ENCODE measurements at places on chromosomes 11 and 22.

- no peak for DNase-seq
Observed at GRCh38 chr11:2518111-2518982, 73.5 kb downstream of the KCNQ1 start.

DNA sequence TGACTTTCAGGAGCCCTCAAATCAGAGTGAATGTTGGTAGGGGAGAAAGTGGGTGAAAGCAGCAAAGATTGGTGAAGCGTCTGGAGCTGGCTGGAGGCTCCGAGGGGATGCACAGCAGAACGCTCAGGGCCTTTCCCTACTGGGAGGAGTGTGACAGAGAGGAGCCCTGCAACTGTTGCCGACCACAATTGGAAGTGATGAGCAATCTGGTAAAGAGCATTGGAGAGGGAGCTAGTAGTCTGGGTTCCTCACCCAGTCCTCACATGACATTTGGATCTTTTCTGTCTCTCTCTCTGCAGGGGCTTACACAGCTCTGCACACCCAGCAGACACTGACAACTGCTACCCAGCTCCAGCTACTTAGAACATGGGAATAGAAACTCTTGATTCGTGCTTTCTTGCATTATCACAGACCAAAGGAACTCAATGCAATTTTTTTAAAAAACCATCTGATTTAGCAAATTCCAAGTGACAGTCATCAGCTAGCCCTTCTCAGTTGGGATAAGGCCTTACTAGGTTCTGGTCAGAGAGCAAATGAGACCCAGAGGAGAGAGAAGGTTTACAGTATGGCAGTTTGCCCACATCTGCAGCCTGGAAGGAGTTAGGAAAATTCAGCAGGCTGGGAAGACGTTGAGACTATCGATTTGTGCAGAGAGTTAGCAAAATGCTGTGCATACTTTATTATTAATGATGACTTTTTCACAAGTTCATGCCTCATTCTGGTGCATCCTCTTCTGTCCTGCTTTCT is 278.0 kb upstream of the PLET1 start:
- no peak for DNase-seq

DNA sequence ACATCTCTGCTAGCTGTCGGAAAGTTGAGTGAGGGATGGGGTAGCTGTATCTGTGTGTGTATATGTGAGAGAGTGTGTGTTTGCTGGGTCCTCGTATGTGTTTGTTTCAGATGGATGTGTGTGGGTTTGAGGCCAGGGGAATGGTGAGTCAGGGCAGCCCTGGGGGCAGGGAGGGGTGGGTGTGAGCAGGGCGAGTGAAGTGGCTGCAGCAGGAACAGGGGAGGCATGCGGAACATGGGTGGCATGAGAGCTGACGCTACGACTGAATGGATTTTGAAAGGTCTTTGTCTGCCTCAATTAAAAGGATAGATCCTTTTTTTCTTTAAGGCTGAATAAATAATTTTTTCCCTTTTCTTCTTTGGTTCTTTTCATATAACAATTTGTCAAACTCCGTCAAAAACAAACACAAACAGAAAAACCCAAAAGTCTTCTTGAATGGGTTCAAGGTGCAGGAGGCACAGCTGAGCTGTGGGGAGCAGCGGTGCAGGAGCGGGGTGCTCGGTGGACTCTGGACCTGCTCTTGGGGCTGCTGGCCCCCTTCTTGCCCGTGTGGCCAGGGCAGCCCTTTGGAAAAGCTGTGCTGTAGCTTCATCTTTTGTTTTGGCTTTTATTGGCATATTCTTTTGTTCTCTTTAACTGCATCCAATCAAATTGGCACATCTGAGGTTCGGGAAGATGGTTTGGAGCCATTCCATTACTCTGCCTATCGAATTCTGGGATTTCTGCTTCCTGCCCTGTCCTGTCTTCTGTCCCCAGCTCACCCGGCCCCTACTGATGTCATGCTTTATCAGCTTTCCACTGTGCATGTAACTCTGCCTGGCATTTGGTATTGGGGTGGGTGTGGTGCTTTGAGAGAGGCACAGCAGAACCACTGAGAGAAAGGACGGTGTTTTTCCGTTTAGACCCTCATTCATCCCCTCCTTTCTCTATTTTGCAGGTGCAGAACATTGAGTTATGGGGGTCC is 80.1 kb downstream of the ADAMTS15 start:
- no peak for DNase-seq

DNA sequence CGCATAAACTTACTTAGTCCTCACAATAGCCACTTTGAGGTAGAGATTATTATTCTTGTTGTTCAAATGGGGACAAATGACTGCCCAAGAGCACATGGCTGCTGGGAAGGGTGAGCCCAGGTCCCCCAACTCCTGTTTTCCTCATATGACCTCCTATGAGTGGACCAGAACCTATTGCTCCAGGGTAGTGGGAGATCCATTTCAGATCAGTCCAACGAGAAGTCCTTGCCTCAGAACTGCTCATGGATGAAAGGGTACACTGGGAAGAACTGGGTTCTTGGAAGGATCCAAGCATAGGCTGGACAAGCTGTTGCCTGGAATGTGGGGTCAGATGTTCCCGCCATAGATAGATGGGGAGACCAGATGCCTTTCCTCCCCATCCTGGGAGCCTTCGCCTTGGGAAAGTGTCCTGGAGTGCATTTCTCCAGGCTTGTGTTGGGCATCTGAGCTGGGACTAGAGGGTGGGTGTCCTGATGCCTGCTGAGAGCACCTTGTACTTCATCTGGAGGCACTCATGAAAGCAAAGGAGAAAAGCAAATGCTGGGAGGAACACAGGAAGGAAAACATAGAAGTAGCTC is 146.3 kb upstream of the B3GAT1 start:
- DNase-seq: no peak

DNA sequence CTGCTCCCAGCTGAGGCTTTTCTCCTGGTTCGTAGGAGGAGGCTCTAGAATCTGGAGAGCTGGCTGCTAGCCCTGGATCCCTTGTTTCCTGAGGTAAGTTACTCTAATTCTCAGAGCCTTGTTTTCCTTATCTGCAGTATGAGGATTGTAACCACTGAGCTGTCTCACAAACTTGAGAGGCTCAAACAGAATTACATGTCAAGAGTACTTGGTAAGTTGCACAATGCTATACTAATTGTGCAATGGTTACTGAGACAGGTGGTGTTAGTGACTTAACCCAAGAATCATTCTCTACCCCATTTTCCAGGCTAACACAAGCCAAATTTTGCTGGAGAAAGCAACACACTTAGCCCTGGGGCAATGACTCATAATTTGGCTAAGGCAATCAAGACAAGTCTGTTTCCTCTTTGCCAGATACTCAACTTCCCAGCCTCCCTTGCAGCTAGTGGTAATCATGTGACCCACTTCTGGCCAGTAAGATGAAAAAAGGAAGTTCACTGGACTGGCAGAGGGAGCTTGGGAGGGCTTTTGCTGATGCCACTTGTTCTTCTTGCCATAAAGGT is 348.0 kb downstream of the TENM4 start:
- no peak for DNase-seq

All from naive B cell (primary cell).